Muscle of back (tissue), 13 donors: ENCODE measurements at places on chromosomes 13 and 19.

GRCh38 chr13:45490068-45490467, 25.3 kb downstream of the COG3 start:
- DNase-seq, result no peak

DNA sequence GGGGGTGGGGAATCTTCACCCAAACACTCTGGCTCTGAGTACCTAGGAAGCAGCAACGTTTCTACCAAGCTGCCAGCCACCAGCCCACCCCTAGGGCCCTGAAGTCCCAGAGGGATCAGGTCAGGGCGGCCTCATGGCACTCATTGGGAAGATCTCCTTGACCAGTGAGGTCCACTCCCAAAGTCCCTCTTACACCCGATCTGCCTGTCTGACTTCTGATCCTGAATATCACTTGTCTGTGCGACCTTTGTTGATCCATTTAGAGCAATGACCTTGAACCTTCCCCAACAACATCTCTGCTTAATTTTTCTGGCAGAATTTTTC, 2.1 kb upstream of the GNA15 start:
- DNase-seq, result no peak

GRCh38 chr13:78024996-78025395, 106.4 kb upstream of the EDNRB start:
- DNase-seq, result no peak

DNA sequence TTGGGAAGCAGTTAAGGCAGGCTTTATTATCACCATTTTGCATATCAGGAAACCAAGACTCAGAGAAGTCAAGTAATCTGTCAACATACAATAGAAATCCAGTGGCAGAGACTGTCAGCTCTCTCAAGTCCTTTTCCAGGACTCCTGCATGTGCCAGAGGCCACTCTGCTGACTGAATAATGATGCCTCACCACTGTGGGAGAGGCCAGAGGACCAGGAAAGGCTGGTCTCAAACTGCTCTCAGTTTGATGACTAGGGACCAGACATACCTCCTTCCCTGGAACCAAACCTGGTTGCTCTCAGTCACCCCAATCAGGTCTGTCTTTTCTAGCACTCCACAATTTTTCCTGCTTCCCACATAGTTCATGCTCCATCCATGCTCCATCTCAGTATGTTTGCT, 8.0 kb downstream of the RNASEH2B start:
- no peak for DNase-seq

GRCh38 chr13:111604097-111604496, 283.7 kb downstream of the TEX29 start:
- no peak for DNase-seq

DNA sequence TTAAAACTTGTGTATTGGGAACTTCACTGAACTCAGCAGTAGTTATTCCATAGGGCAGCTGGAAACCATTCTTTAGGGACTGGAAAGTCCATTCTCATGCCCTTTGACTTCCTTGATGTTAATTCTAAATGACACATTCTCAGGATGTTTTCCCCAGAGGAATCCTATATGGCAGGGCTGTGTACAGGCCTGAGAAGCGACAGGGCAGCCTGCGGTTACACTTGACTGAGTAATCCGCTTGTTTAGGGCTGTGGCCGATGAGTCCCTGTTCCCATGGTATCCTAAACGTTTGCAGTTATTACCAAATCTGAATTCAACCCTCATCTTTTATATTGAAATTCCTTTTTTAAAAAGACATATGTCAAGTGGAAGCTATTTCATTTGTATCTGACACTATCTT, 83.5 kb downstream of the COL4A2 start:
- no peak for DNase-seq

DNA sequence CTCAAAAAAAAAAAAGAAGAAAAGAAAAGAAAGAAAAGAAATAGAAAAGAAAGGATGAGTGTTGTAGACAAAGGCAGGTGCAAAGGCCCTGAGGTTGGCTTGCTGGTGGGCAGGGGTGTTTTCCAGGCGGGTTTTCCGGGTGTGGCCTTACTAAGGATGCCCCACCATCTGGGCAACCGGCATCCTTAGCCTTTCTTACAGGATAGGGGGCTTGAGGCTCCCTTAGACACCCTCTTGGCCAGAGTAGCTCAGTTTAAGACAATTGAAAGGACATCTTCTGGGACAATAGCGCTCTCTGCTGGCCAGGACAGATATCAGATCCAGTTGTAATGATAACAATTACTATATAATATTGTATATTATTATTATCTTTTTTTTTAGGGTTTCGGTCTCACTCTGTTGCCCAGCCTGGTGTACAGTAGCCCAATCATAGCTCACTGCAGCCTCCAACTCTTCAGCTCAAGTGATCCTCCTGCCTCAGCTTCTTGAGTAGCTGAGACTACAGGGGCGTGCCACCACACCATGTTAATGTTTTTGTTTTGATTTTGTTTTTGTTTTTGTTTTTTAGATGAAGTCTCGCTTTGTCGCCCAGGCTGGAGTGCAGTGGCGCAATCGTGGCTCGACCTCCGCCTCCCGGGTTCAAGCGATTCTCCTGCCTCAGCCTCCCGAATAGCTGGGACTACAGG, 1.4 kb upstream of the QTRT1 start:
- DNase-seq, result peak; percentile 27

DNA sequence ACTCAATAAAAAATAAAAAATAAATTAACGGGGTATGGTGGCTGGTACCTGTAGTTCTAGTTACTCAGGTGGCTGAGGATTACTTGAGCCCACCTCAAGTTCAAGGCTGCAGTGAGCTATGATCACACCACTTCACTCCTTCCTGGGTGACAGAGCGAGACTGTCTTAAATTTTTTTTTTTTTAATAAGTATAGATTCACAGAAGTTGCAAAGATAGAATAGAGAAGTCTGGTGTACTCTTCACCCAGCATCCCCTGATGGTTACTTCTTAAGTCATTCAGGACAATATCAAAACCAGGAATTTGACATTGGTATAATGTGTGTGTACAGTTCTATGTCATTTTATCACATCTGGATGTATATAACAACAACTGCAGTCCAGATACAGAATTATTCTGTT, 7.7 kb upstream of the CD22 start:
- DNase-seq, result no peak

DNA sequence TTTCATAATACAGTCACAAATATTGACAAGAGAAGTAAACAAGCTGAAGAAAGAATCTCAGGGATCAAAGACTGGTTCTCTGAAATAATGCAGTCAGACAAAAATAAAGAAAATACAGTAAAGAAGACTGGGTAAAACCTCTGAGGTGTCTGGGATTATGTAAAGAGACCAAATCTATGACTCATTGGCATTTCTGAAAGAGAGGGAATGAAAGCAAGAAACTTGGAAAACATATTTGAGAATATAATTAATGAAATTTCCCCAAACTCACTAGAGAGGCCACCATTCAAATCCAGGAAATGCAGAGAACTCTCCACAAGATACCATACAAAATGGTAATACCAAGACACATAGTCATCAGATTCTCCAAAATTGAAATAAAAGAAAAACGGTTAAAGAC, 53.0 kb upstream of the GPC6 start:
- DNase-seq, result no peak

DNA sequence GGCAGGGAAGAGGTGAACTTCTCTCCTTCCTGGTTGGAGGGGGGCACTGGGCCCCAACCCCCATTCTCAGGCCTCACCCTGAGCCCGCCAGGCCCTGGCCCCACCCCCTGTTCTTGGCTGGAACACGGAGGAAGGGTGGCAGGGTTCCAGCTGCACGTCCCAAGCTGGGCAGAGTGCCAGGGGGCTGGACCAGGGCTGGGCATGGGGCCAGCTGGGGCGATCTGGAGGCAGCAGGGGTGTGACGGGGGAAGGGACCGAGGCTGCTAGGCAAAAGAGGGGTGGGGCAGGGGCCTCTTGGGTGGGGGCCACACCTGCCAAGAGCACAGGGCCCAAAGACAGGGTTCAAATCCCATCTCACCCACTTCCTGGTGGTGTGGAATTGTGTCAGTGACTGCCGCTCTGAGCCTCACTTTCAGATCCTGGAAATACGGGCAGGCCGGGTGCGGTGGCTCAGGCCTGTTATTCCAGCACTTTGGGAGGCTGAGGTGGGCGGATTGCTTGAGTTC, 2.2 kb downstream of the HIF3A start:
- peak; percentile 95 for DNase-seq

GRCh38 chr19:1389033-1389940, 5.6 kb downstream of the NDUFS7 start:
- DNase-seq, result no peak

GRCh38 chr13:23963947-23964346, 66.6 kb upstream of the C1QTNF9B start:
- no peak for DNase-seq

DNA sequence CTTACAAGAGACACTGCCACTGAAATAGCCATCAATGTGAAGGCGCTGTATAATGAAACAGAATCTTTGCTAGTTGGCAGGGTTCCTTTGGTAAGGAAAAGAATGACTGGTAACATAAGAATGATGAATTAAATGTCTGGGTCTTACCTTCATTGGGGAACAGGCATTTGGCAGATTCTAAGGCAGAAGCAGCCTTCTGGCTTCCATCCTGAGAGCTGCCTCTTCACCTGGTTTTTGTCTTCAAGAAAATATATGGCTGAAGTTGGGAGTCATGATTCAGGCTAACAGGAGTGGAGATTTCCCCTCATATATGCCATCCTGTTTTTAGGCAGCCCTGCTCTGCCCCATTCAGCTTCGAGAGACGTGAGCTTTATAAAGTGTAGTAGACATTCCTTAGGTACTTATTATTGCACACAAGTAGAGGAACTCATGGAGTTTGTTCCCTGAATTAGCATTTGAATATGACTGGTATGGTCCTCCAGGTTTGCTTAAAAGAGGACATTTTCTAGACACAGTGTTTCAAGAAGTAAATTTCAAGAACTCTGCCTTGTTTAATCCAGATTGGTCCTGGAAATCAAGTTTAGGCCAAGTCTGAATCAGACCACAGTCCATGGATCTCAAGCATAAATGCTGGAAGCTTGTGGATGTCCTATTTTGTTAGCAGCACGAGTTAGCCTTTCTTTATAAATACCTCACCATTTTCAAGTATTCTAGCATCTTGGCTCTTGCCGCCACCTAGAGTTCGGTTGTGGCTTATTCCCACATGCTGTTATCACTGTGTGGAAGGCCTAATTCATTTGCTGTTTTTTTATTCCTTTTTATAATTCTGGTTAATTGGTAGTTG, 56.2 kb upstream of the AKAP11 start:
- peak; percentile 40 for DNase-seq

DNA sequence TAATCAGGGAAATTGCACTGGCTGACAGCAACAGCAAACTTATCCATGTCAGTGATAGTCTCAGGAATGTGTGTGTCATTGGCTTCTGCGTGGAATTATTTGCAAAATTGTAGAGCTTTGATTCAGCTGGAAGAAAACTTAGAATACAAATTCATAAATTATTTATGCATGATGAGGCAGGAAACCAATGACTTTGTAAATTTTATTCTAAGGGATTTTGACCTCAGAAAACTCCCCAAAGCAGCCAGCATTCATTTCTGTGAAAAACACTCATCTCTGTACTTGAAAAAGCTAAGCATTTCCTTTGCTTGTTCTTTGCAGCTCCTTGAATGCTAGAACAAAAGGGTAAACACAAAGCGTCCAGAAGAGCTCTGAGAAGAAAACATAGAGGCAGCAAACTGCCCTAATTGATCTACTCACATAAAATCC, 162.4 kb downstream of the DCT start:
- peak; percentile 32 for DNase-seq

GRCh38 chr19:2524361-2524839, 48.5 kb downstream of the GADD45B start:
- DNase-seq, result no peak

DNA sequence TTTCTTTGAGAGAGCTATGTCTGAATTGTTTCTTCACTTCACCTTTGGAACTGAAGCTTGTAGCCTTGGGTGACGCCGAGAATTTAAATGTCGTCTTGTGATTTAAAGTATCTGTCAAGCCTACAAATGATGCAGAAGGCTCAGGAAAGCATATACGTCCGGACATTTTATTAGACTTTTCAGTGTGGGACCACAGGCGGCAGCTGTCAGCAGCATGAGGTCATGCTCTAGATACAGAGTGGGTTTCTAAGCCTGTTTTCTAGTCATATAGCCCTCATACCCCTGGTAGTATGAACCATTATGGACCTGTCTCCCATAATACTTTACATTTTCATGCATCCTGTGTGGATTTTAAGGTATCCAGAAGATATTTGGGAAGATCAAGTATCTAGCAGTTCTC, 212.3 kb downstream of the ATP8A2 start:
- DNase-seq, result no peak

- DNase-seq, result peak; percentile 59
These were observed 654 bp downstream of the ZNF579 start for GRCh38 chr19:55579766-55580621.

DNA sequence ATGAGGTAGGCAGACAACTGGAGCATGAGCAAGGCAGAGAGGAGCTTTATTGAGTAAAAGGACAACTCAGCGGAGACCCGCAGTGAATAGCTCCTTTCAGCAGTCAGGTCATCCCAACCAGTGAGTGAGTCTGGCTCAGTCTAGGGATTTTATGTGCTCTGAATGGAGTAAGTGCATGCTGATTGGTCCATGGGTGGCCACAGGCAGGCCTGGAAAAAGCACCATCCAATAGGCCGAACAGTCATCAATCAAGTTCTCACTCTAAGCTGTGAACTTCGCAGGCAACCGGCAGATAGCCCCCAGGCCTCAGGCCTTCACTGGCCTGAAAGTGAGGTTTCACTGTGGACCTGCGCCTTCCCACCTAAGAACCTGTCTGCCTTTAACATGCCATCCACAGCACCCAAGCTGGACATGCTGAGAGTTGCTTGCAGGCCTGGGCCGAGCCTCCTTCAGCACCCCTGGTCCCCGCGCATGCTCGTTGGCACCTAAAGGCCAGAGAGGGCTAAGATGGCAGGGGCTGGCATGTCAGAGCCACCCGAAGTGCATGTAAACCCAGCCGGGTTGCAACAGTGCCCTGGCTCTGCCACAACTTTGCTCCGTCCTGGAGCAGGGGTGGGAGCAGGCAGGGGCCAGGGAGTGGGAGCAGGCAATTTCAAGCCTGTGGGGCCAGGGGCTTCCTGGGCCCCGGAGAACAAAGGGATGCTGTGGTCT, 698.7 kb downstream of the SLITRK1 start:
- DNase-seq, result no peak

GRCh38 chr13:29315847-29316246, 279.6 kb downstream of the SLC7A1 start:
- DNase-seq, result no peak

GRCh38 chr19:49343123-49343522, 7.9 kb downstream of the CD37 start:
- no peak for DNase-seq

GRCh38 chr19:6424195-6424938, at the start of gene KHSRP:
Gene KHSRP, minus strand, starts transcription at chr19:6424811. Its CDS starts 110 bp downstream, at chr19:6424701.
- DNase-seq, result peak; percentile 32

DNA sequence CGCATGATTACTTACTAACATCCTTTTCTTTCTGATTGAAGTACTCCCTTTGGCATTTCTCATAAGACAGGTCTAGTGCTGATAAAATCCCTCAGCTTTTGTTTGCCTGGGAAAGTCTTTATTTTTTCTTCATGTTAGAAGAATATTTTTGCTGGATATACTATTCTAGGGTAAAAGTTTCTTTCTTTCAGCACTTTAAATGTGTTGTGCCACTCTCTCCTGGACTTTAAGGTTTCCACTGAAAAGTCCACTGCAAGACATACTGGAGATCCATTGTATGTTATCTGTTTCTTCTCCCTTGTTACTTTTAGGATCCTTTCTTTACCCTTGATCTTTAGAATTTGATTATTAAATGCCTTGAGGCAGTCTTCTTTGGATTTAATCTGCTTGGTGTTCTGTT, 796.7 kb downstream of the UQCRFS1 start:
- DNase-seq, result no peak
